ENCODE measurements at places on chromosomes 13 and 19.

DNA sequence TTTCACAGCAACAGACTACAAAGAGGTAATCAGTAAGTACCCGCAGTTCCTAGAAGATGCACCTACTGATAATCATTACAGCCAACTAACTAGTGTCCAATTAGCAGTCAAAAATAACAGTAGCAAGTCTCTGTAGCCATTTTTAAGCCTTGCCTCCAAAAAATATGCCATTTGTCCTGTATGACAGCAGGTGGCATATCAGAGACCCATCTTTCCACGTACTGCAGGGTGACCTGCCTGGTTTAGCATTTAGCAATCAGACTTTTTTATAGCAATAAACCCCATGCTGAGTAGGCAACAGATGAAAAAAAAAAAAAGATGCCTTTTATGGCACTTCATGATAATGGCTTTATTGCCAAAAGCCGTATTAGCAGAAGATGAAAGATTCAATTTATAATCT is 155.3 kb upstream of the LSM14A start:
- no peak for DNase-seq

DNA sequence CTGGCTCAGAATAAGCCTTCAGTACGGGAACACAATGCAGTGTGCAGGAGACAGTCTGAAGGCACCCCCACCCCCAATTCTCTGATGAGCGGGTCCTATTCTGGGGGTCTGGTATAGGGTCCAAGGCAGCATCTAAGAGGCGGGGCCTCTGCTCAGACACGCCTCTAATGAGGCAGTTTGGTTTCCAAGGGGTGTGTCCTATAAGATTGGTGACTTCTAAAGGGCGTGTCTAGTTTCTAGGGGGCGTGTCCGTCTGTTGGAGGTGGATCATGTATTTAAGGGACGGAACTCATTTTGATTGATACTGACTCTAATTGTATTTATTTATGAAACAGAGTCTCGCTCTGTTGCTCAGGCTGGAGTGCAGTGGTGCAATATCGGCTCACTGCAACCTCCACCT is 8.7 kb downstream of the FIZ1 start:
- DNase-seq, result no peak

- peak; percentile 41 for DNase-seq
These were observed at the start of gene RNASEH2B for GRCh38 chr13:50909605-50910484. RNASEH2B (plus strand) TSS chr13:50909791; CDS start chr13:50910077, 286 bp downstream.

DNA sequence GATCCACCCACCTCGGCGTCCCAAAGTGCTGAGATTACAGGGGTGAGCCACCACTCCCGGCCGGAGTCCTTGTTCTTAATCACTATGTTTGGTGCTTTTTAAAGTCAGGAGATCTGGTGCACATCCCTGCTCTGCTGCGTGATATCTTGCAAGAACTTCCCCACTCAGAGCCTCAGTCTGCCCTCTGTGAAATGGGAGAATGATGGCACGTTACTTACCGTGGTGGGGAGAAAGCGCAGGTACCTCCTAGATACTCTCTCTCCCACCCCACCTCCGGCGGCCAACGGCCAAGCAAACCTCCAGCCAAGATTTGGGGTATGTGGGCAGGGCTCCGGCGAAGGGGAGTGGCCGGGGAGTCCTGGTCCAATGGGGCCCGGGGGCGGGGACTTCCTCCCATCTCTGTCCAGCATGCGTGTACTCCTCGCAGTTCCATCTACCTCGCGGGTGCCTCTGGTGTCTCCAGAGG is at the start of gene RYR1:
RYR1 (plus strand) TSS at position 424 of the 466 bp plus-strand sequence. CDS start 139 bp downstream, outside the sequence.
- no peak for DNase-seq

DNA sequence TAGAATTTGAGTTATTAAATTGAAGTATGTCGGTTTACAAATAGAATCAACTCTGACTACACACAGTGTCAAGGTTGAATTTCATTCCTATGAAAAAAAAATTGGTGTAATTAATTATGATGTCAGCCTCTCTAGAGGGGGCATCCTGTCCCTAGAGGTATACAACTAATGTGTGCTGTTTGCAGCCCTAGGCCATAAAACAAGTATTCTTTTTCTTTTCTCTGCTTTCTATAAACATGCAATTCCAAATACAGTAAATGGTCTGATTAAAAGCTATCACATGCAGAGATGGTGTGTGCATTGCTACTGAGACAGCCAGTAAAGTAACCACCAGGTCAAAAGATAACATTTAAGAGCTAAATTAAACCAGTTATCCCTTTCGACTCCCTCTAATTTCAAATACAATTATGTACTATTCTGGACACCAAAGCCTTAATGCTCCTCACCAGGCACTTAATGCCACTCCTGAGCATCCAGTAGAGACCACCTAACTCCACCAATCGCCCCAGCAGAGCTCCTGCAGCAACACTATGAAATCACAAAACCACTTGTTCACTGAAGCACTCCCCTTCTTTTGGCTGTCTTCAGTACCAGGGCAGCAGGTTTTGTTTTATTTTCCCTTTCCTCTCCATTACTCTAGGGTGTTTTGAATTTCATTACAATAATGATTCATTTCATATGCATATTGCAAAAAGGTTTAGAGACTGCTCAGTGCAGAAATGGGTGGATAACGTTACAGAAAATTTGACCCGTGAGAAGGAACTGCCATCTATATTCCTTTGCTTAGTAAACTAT is 426.9 kb downstream of the PCDH9 start:
- DNase-seq, result no peak

- DNase-seq, result no peak
These were observed 289.8 kb upstream of the DACH1 start for GRCh38 chr13:72156760-72157159.

DNA sequence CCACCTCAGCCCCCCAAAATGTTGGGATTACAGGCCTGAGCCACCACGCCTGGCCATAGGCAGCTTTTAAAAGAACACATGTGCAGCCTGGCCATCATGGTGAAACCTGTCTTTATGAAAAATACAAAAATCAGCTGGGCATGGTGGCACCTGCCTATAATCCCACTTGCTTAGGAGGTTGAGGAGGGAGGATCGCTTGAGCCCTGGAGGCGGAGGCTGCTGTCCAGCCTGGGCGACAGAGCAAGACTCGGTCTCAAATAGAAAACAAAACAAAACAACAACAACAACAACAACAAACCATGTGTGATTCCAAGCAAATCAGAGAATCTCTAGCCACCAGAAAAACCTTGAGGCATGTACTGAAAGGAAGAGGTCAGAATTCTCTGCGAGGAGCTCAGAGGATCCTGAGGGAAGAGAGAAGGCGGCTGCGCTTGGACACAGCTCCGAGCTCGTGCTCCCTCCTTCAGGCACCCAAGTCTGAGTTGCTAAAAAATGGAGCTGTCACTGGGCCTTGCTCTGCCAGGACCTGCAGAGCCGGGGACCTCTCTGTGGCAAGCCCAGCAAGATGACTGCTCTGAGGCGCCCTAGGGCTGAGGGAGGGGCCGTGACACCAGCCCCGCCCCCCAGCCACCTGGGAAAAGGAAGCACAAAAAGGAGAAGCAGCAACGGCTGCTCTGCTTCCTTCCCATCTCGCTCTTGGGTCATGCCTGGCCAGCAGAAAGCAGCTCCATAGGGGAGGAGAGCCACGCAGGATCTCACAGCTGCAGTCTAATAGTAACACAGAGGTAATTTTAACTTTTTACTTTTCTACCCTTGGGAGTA is at the start of gene ARL11:
ARL11 (plus strand) TSS at position 677 of the 822 bp plus-strand sequence. CDS start 1,941 bp downstream, outside the sequence.
- DNase-seq, result peak; percentile 13

GRCh38 chr13:99305158-99305557 is 2.0 kb downstream of the GPR183 start:
- no peak for DNase-seq

DNA sequence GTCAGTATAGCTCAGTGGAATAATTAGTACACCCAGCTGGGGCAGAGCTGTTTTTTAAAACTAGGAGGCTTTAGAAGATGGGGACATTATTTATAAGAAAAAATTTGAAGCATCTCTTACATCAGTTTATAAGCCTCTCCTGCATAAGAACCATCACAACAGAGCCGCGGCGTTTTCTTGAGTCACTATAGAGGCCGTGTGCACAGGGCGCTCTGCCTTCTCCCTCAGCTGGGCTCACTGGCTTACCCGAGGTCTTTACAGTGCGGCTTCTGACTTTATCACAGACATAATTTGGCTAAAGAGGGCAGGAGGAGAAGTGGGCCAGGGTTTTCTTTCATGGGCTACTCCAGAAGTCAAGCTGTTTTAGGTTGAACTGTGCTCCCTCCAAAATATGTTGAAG is 135.5 kb upstream of the RNF113B start:
- DNase-seq, result no peak

- DNase-seq, result no peak
These were observed 23.3 kb upstream of the TMEM255B start for GRCh38 chr13:113735750-113736149.

DNA sequence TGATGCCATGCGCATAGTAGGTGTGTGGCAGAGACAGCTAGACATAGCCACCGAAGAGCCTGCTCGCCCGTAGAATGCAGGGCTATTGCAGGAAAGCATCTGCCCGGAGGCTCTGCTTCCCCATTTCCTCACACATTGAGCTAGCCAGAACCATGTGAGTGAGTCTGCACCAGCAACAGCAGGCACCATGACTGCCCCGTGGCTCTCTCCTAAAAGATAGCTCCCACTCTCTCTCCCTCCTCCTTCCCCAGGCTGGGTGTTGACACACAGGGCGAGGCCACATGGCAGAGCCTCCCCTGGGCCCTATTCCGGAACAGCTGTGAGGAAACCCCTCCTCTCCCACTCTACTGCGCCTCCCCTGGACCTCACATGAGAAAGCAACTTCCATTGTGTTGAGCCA is 52.3 kb upstream of the ATP12A start:
- no peak for DNase-seq

- no peak for DNase-seq
These were observed 18.6 kb upstream of the LMTK3 start for GRCh38 chr19:48530066-48530720.

GRCh38 chr19:10379880-10380312 is 476 bp downstream of the TYK2 start:
- DNase-seq, result no peak

GRCh38 chr13:20344836-20345490 is 112.8 kb upstream of the GJB6 start:
- no peak for DNase-seq

- no peak for DNase-seq
These were observed 23.3 kb upstream of the GGACT start for GRCh38 chr13:100611678-100612492.

- no peak for DNase-seq
These were observed 310.0 kb downstream of the SHISA2 start for GRCh38 chr13:25741796-25742195.

GRCh38 chr19:28727480-28728159 is 485.3 kb downstream of the UQCRFS1 start:
- DNase-seq, result no peak
